Bone marrow (tissue), 2 donors: ENCODE measurements at places on chromosomes 1 and 21.
A peak's percentile ranks its signal among the peaks of the same experiment; 100 is the strongest.

GRCh38 chr1:115685029-115685705, 43.4 kb downstream of the VANGL1 start:
- no peak for DNase-seq

- no peak for DNase-seq
These were observed 29.7 kb upstream of the KDM4A start for GRCh38 chr1:43619996-43620920.

GRCh38 chr1:223410036-223410435, 16.8 kb downstream of the CCDC185 start:
- no peak for DNase-seq

- DNase-seq, result no peak
These were observed 3.3 kb upstream of the SNRPE start for GRCh38 chr1:203858055-203858454.

DNA sequence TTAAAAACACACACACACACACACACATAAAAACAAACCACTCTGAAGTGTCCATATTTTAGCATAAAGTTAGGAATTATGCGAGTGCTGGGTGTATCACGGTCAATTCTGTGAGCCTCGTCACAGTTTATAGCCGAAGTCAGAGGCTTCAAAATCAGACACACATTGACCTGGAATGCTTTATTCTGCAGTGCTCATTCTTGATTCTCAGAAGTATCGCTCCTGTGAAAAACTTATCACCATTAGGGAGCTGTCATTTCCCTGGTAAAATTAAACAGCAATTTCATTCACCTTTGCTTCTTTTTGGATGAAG, 8.7 kb upstream of the IRF2BP2 start:
- DNase-seq, result no peak

DNA sequence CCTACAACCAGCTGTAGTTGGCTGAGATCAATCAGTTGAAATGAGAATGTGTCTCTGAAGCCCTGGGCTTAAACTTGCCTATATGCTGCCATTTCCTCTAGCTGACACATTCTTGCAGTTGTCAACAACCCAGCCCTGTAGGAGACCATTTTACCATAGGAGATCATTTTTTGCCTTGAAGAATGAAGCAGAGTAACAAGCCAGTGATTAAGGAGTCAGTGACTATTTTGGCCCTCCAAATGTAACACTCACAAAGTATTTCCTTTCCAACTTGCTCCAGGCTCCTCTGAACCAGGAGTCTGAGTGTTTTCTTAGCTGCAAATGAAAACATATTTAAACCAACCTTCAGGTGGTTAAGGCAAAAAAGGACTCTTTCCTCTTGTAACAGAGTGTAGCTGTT, 183.5 kb downstream of the ZZZ3 start:
- no peak for DNase-seq

DNA sequence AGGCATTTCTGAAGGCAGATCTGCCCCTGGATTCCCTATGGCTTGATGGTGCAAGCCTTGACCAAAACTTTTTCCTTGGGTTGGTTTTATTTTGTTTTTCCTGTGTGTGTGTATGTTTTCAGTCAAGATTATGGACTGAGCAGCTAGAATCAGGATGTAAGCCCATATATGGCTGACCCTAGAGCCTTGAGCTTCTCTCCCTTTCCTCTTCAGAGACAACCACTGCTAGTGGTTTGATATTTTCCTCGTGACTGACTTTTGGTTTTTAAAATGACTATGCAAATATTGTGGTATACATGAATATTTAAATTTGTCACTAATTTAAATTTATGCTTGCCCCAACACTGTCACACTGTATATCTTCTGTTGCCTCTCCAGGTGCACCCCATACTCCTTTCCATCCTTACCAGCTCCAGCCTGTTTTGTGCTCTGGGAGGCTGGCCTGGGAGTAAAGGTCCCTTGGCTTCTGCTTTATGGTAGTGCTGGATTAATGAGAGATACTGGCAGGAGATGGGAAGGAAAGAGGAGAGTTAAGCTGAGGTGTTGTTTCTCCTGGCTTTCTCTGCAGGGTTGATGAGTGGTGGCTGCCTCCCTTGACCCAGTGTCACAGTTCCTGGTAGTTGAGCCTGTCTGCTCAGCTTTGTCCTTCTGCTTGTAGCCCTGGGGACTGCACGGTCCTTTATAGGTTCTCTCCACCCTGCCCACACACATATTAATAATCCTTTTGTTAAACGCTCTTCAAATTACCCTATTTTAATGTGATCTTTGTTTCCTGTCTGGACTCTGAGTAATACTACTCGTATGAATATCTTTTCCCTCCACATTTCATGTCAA, 44.4 kb downstream of the RWDD3 start:
- DNase-seq, result no peak

GRCh38 chr1:179510038-179510437, 65.7 kb downstream of the NPHS2 start:
- no peak for DNase-seq

DNA sequence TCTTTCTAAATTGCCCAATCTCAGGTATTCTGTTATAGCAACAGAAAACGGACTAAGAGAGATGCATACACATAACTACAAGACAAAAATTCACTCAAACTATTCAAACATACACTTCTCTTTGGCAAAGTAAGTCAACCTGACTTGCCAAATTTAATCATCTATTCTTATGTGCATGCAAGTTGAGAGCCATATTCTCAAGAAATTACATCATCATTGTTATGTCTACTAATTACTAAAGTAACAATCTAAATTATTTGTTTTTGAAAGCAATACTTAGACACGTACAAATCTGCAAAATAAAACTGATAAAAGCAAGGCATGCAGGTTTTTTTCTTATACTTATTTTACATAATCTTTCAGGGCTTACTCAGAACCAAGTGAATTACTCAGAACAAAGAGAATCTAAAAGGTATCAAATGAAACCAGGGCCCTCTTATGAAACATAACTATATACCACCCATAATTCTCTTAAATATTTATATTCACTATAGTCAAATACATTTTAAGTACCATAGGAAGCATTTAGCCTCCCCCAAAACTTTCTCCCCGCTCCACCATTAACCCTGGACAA, 62.3 kb downstream of the HLCS start:
- DNase-seq, result no peak

DNA sequence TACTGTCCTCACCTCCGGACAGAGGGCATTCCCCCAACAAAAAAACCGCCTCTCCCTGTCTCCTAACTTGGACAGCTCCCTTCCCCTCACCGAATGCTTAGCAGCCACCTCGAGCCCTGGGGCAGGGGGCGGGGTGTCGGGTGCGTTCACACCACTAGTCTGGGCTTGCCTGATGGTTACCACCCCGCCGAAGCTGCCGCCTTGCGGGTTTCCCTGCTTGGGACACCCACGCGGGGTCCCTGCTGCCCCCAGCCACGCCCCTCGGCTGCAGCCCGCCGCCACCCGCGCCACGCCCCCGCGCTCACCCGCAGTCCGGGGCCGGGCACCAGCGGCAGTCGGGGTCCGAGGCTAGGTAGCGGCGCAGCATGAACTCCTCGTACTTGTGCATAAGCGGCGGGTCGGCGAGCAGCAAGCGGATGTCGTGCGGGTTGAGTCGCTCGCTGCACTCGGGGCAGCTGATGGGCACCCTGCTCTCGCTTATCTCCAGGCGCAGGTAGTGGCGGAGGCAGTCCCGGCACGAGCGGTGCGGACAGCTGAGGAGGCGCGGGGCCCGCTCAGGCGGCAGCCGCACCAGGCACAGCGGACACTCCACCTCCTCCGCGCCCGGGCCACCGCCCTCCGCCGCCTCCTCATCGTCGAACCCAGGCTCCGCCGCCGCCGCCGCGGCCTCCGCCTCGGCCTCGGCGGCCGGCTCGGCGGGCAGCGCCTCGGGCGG, 706 bp downstream of the RNF19B start:
- peak; percentile 30 for DNase-seq

DNA sequence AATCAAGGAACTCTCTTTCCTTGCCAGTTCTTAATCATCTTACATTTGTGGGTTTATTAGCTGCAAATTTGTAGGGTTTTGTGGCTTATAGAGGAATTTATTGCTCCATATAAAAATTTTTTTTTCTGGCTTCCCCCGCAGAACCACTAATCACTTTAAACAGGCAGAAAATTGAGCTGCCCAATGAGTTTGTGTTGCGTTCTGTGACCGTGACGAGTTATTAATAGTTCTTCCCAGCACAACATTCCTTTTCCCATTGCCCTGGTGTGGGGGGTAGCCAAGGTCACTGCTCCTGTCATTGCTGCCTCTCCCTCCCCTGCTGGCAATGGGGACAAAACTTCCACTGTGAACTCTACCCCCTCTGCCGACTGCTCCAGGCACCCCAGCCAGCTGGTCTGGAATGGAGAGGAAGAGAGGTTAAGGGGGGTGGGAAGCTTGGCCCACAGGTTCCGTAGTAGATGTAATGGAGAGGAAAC, 55.1 kb downstream of the UBE2T start:
- no peak for DNase-seq

GRCh38 chr1:39127513-39127912, 77.0 kb upstream of the MACF1 start:
- no peak for DNase-seq

GRCh38 chr21:36171741-36172331, 15.2 kb downstream of the DOP1B start:
- no peak for DNase-seq

DNA sequence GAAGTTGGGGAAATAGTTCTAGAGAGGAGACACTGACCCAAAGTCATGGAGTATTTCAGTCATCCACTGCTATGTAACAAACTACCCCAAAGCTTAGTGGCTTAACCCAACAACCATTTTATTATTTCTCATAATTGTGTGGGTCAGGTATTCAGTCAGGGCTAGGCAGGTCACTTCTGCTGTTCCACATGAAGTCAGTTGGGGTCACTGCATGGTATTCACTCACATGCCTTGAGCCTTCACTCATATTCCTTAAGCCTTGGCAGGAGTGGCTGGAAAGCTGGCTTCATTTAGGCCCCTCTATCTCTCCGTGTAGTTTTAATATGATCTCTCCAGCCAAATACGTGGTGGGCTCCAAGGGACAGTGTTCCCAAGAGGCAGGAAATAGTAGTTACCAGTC, 17.5 kb upstream of the RNF11 start:
- DNase-seq, result no peak

DNA sequence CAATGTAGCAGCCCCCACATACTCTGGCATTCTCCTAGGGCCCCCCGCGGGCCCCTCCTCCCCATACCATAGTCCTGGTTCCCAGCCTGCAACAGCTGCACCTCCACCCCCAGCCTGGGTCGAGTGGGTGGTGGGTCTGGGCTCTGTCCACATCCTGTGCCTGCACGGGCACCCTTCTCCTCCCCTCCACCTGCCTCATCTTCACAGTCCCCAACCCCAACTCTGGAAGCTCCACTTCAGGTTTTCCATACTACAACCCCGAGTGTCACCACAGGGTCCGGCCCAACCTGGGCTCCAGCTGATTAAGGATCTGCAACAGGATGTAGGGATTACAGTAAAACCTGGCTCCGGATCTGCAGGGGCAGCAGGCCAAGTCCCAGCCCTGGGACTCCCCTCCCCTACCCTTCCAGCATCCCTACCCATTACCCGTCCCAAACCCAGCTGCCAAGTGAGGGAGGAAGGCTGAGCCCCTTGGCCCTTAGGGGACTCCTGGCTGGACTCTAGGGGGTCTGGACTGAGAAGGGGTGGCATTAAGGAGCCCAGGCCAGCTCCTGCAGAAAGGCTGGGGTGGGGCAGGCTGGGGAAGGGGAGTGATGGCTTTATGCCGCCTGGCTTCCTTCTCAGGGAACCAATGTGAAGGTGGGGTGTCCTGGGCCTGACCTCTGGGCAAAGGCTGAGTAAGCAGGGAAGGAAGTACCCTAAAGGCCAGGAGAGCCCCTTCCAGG, 116.8 kb downstream of the CASZ1 start:
- no peak for DNase-seq

GRCh38 chr1:167864392-167865032, 49.4 kb downstream of the ADCY10 start:
- DNase-seq, result no peak

DNA sequence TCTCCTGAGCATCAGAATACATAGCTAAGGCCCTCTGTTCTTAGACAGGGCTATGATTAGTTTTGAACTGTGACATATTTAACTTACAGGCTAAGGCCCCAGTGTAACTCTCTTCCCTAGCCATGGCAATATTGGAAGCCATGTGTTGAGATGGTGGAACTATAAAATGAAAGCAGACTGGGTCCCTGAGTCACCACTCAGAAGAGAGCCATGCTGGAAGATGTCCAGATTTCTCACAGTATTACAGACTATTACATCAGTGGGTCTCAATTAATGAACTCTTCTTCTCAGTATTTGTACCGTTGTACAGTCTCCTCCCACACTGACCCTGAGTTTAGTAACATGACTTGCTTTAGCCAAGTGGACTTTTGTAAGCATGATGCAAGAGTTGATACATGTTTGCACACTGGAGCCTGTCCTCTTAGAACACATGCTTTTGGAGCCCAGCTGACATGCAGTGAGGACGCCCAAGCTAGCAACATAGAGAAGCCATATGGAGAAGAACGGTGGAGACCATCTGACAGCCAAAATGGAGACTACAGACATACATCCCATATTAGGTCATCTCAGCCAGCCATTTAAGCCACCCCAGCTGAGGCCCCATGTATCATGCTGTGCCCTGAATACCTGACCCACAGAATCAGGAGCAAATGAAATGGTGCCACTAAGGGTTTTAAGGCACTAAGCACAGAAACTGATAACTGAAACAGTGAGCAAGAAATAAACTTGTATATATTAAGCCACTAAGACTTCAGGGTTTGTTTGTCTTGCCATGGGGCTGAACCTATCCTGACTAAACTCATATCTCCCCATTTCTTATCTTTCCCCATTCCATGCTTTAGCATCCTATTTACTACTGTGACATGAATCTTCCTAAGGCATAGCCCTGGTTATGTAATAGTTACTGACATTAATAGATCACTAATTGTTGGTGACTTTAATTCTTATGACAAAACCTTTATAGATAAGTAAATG, 24.4 kb downstream of the TBX15 start:
- DNase-seq, result no peak

DNA sequence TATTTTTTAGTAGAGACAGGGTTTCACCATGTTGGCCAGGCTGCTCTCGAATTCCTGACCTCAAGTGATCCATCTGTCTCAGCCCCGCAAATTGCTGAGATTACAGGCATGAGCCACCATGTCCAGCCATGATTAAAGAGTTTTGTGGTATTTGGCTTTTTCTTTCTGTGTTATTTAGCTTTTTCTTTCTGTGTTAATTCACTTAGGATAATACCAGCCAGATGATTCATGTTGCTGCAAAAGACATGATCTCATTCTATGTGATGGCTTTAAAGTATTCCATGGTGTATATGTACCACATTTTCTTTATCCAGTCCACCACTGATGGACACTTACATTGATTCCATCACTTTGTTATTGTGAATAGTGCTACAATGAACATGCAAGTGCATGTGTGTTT, 1135.2 kb downstream of the AMY1C start:
- DNase-seq, result no peak

DNA sequence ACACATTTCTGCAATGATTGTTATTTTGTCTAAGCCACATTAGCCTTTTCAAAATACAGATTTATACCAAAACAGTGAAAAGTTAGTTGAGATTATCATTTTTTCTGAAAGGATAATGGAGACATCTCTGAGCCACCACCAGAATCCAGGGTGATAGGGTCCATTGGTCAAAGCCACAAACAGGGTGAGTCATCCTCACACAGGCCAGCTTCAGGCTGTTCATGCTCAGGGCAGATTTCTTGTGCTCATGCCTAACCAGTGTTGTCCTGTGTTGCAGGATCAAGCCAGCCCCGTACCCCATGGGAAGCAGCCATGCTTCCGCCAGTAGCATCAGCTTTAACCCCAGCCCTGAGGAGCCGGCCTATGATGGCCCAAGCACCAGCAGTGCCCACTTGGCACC, 13.4 kb downstream of the ELOA start:
- DNase-seq, result no peak

- DNase-seq, result no peak
These were observed 19.2 kb downstream of the HOOK1 start for GRCh38 chr1:59833991-59834390.

GRCh38 chr1:114156538-114157274, 3.0 kb upstream of the SYT6 start:
- no peak for DNase-seq
